ENCODE measurements at places on chromosomes 2 and 18.

- no peak for DNase-seq
Measured at GRCh38 chr2:17620841-17621240, 80.3 kb downstream of the VSNL1 start.

- DNase-seq: no peak
Measured at GRCh38 chr2:218345491-218346236, 11.0 kb upstream of the CATIP start.

- DNase-seq: no peak
Measured at GRCh38 chr18:13271302-13271911, 52.8 kb downstream of the LDLRAD4 start.

- DNase-seq: no peak
Measured at GRCh38 chr2:112938904-112939303, 27.9 kb downstream of the IL37 start.

- DNase-seq: no peak
Measured at GRCh38 chr2:221025398-221025797, 546.7 kb downstream of the EPHA4 start.
